RWPE1 (cell line): ENCODE measurements at places on chromosomes 7 and 10.

GRCh38 chr10:109824206-109824605 is 99.1 kb downstream of the XPNPEP1 start:
- DNase-seq, result no peak

DNA sequence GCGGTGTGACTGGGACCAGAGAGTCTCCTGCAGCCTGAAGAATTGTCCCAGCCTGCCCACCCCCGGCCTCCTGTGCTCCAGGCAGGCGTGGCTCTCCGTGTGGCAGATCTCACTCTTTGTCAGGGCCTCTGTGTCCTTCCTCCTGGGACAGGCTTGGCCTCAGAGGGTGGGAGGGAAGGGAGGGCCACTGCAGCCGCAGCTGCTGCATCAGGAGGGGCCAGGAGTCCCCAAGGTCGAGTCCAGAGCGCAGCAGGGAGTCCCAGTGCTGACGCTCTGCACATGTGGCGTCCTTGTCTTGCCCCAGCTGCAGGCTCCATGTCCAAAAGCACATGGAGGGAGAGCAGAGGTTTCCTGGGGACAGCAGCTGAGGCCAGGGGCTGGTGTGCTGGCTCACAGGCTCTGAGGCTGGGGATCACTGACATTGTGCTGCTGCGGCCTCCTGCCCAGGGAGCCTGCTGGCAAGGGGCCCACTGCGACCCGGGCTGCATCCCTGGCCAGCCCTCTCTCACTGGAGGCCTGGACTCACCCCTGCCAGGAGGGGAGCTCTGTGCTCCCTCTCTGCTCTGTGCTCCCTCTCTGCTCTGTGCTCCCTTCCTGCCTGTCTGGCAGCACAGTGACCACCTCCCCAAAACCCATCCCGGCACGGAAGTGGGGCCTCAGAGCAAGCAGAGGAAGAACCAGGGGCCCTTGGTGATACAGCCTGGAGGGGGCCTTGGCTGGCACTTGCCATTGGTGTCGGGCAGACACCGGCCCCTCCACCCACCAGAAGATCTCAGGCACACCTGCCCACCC is 114.6 kb upstream of the RET start:
- DNase-seq, result no peak

DNA sequence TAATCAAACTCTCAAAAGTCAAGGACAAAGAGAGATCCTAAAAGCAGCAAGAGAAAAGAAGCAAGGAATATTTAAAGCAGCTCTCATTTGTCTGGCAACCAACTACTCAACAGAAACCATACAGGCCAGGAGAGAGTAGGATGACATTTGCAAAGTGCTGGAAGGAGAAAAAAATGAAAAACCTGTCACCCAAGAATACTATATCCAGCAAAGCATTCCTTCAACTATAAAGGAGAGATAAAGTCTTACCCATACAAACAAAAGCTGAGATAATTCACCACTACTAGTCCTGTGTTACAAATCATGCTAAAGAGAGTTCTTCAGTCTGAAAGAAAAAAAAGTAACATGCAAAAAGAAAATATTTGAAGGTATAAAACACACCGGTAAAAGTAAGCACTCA is 357.7 kb downstream of the PTPRN2 start:
- DNase-seq, result no peak

DNA sequence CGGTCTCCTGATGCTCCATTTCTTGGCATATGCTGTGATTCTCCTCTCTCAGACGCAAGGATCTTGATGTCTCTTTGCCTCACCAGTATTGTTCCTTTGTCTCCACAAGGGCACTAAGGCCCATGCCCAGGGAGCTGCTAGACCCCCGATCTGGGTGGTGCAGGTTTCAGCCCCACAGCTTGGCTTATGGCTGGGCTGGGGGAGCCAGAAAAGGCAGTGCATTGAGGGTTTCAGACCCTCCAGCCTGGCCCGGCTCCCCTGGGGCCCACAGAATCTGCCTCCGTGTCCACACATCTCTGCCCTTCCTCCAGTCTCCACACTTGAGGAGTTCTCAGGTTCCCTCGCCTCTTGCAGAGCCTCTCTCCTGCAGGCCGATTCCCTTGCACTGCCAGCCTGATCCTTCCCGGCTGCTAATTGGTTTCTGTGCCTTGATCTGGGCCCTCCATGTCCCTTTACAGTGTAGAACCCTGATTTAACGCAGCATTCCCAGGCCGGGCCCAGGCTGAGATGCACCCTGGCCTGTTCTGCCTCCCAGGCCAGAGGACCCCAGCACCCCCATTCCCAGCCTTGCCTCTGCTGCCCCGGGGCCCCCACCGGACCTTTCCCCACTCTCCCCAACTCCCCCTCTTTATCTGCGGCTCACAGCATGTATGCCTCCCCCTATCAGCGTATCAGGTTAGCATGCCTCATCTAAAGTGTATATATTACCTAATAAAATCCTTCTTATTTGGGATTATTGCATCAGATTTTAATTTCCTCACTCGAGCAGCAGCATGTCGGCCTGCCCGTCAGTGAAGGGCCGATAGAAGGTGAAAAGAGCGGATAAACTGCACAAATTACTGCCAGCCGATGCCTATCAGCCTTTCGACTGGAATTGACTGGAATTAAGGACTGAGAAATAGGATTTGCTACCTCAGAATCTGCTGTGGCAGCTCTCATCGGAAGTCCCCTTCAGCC is 145.7 kb downstream of the C10orf105 start:
- no peak for DNase-seq

DNA sequence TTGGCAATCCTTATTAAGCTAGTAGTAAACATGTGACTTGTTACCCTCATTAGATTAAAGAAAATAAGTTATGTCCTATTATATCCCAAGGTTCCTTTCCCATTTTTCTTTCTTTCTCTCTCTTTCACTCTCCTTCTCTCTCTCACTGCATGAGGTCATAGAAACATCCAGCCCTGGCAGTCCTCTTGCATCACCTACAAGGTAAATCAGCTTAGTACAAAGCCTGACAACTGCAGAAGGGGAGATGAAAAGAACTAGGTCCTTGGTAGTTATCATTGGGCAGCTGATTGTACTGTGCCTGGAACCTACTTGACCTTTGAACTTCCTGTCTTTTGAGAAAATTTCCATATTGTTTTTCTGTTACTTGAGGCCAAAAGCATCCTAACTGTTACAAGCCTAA is 307.9 kb upstream of the SP8 start:
- no peak for DNase-seq

GRCh38 chr7:1819259-1819841 is 149.3 kb downstream of the ELFN1 start:
- no peak for DNase-seq
